RKO (cell line): ENCODE measurements at places on chromosomes 16 and 17.

- peak; percentile 57 for DNase-seq
Observed at GRCh38 chr16:30958175-30959079, 873 bp downstream of the SETD1A start.

DNA sequence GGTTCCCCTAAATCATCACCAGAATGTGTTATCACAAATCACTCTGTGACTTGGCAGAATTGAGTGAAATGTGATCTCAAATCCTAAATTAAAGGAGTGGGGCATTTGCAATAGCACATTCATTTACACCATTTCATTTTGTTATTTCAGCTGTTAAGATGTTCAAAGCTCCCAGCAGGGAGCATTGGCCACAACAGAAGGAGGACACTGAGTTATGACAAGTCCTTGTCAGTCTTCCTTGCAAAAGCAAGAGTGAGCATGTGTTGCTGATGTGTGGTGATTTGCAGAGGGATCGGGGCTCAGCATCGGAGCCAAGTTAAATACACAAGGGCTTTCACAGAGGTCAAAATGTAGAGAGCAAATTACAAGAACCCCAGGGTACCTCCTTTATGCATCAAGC lies 372.2 kb upstream of the CDH5 start:
- DNase-seq: no peak

GRCh38 chr17:8019665-8020650 lies 17.5 kb downstream of the GUCY2D start:
- no peak for DNase-seq

GRCh38 chr17:43540821-43541674 lies 5.1 kb downstream of the ETV4 start:
- no peak for DNase-seq

DNA sequence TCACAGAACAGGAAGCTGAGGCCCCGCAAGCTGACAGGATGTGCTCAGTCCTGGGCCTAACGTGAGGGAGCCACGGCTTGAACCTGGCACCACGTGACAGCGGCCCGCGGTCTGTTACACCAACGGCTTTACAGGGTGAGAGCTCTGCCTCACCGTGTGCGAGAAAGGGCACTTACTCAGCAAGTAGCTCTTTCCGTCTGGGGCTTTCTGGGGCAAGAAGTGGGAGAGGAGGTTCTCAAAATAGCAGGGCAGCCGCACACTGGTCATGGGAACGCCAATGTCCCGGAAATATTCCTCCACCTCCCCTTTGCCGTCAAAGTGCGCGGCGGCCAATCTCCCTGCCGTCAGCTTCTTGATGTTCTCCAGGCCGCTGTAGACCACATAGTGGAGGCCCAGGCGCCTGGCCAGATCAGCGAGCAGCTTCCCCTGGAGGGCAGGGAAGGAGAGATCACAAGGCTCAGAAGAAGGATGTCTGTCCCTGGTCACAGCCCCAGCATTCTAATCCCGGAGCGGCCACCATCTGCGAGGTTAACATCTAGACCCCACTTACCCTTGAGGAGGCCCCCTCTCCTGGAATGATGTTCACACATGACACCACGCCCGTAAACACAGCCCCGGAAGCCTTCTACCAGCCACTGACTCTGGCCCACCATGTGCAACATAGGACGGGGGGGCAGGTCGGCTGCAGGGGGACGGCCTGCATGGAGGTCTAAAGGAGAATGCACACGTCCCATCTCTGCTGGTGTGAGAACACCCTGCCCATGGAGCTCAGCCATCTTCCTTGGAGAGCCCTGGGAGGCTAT lies 8.2 kb downstream of the NMRAL1 start:
- DNase-seq: no peak

GRCh38 chr16:84648595-84649510 lies 542 bp downstream of the KLHL36 start:
- no peak for DNase-seq

GRCh38 chr17:4777969-4778760 lies 6.5 kb downstream of the TM4SF5 start:
- no peak for DNase-seq

GRCh38 chr17:57243171-57243622 lies 13.1 kb upstream of the MSI2 start:
- DNase-seq: peak; percentile 70

GRCh38 chr16:17939122-17939536 lies 397.4 kb downstream of the NPIPA8 start:
- no peak for DNase-seq

DNA sequence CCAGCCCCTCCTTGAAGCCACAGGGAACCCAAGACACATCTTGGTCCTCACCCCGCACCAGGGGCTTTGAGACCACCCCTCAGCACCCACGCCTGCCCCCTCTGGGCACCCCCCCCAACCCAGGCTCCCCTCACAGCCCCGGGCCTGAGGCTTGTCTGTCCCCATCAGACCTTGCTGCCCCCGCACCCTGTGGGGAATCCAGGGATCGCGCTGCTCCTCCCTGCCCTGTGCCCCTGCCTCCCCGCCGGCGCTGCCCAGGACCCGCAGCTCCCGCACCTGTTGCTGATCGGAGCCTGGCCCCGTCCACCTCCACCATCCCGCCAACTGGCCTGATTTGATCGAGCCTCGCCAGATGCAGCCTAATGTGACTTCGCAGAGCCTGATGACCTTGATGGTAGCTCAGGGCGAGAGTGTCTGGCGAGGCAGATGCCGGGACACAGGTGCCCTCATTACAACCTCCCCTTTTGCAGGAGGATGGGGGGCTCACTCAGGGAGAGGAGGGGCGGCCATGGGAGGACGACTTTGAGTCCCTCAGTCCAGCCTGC lies 29.0 kb downstream of the SLC25A10 start:
- DNase-seq: no peak

- no peak for DNase-seq
Observed at GRCh38 chr17:17818088-17818526, 18.7 kb downstream of the SREBF1 start.

DNA sequence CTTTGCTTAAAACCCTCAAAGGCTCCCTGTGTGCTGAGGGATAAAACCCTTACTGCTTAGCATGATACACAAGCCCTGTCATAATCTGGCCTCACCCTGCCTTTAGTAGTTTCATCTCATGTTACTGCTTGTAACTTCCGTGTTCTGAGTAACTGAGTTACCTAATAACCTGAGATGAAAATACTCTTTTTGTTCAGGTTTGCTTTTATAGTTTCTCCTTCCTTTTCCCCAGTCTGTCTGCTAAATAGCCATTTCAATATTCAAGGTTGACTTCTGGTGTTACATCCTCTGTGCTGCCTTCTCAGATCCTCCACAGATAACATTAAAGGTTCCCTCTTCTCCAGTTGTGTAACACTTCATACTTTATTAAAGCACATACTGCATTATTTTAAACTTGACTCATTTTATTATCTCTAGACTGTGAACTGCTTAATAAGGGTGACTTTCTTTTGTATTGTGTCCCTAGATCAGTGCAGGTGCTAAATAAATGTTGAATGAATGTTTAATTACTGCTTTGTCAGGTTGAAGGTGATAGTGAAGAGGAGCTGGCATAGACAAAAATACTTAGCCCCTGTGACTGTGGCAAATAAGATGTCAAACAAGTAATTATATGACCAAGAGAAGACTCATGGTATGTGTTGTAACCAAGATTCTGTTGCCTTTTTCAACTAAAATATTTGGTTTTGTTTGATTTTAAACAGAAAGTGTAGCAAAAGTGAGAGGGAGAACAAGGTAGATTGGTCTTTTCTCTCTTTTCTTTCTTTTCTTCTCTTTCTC lies 47.8 kb downstream of the NFAT5 start:
- DNase-seq: no peak

GRCh38 chr17:64281962-64282752 lies 19.1 kb upstream of the TEX2 start:
- peak; percentile 75 for DNase-seq

GRCh38 chr16:88356727-88357199 lies 26.0 kb upstream of the ZNF469 start:
- no peak for DNase-seq

DNA sequence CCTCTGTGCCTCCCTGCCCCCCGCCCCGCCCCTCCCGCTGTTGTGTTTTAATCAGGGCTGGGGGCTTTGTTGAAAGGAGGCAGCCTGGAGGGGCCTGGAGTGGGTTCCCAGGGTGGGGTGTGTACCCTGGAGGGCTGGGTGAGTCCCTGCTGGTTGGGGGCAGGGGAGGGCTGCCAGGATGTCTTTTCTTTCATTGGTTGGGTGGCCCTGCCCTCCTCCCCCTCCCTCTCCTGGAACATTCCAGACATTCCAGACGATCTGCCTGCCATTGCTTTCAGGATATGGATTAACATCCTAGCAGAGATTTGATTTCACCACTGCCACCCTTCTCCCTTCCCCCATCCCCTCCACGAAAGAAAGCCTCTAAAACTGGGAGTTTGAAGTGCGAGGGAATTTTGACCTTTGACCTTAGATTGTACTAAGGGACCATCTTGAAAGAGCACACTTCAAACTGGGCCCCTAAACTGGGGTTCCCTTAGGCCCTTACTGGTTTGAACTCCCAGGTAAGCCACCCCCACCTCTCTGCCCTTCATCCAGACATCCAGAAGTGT lies 25.3 kb downstream of the IGF2BP1 start:
- DNase-seq: no peak

DNA sequence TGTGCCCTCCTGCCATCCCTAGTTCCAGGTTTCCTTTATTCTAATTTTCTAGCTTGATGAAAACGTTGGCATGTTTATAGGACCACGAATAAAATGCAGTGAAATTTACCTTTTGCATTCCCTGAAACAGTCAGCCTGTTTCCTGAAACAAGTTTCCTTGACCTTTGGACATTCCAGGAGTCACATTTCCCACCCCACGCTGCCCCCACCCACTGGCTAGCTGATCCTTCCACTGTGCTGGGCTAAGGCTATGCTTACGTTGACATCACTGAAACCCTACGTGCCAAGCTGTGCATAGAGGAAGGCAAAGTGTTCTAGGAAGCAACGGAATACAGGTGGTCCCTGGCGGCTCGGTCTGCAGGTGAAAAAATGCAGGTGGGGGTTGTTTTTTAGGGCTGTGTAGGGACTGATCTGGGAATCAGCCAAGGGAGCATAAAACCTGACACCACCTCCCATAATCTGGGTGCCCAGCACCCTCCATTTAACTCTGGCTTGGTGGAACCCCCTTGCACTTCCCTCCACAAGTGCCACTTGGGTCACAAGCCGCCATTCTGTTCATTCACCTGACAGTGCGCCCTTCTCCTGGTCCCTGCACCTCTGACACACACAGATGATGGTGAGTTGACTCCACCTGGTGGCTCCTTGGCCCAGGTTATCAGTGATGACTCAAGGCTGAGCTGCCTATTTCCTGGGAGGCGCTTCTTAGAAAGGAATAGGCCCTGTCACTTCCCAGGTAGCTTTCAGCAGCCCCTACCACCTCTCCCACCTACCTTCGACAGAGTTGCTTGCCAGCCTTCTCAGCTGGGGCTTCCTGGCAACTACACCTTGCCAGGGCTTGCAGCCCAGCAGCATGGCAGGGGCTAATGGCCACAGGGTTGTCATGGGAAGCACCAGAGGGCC lies 83.7 kb downstream of the N4BP1 start:
- no peak for DNase-seq

GRCh38 chr17:82241926-82242697 lies 13.3 kb downstream of the SLC16A3 start:
- DNase-seq: no peak

- no peak for DNase-seq
Observed at GRCh38 chr17:71899317-71899716, 221.5 kb upstream of the SOX9 start.

GRCh38 chr16:75931970-75932369 lies 205.7 kb upstream of the CPHXL start:
- no peak for DNase-seq

- no peak for DNase-seq
Observed at GRCh38 chr17:74362810-74363498, 1.3 kb upstream of the BTBD17 start.

GRCh38 chr16:84109598-84110335 lies 7.0 kb downstream of the MBTPS1 start:
- no peak for DNase-seq

- DNase-seq: peak; percentile 22
Observed at GRCh38 chr17:688100-688989, 26.3 kb downstream of the VPS53 start.

GRCh38 chr17:37124821-37125173 lies 176.0 kb downstream of the AATF start:
- no peak for DNase-seq

DNA sequence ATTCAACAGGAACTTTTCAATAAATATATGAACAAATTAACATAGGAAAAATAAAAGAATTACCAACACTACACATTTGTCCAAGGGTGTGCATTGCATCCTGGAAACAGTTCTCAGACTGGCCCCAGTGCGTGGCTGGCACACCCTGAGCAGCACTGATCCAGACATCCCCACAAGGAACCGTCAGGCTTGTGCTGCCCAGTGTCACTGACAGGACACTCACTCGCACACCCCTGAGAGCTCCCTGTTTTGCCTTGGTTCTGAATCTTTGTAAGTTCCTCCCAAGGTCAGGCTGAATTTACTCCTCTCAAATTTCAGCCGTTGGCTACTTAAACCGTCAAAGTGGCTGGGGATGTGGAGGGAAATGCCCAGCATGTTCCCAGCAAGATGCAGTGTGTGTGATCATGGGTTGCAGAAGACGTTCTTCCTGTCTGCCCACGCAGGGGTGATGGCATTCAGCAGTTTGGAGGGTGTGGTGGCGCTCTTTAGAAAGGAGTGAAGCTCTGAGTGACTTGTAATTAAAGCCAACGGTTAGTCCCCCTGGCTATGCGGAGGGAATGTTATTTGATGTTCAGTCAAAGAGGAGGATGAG lies 1.7 kb downstream of the MT2A start:
- DNase-seq: peak; percentile 97

DNA sequence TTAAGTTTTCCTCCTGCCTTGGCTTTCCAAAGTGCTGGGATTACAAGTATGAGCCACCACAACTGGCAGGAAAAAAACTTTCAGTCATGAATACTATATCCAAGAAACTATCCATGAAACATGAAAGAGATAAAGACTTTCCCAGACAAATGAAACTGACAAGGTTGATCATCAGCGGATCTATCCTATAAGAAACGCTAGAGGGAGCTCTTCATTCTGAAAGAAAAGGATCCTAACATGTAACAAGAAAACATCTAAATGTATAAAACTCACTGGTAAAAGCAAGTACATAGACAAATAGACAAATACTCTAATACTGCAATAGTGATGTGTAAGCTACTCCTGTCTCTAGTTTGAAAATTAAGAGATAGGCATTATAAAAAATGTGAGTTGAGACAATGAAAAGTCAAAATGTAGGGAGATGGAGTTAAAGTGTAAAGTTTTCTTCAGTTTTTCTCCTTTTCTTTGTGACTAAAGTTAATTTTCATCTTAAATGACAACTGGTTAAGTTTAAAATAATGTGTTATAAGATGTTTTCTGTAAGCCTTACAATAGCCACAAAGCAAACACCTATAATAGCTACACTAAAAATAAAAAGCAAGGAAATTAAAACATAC lies 79.6 kb upstream of the TEKT1 start:
- DNase-seq: peak; percentile 70
